ENCODE measurements at places on chromosomes 13 and 19. TPM values are rescaled to one million over a fixed set of nuclear protein-coding genes. Genes with fewer than 3 reads are reported as not detected.
A peak's percentile ranks its signal among the peaks of the same experiment; 100 is the strongest.

- H3K27me3 ChIP-seq, result no peaks in the 10 kb centered on the region
- DNase-seq, result no peak
- H3K36me3 ChIP-seq, result no peaks in the 10 kb centered on the region
- H3K27ac ChIP-seq, result no peak overlapping the region
These were observed 53.5 kb upstream of the TNFRSF19 start for GRCh38 chr13:23516702-23517101.

DNA sequence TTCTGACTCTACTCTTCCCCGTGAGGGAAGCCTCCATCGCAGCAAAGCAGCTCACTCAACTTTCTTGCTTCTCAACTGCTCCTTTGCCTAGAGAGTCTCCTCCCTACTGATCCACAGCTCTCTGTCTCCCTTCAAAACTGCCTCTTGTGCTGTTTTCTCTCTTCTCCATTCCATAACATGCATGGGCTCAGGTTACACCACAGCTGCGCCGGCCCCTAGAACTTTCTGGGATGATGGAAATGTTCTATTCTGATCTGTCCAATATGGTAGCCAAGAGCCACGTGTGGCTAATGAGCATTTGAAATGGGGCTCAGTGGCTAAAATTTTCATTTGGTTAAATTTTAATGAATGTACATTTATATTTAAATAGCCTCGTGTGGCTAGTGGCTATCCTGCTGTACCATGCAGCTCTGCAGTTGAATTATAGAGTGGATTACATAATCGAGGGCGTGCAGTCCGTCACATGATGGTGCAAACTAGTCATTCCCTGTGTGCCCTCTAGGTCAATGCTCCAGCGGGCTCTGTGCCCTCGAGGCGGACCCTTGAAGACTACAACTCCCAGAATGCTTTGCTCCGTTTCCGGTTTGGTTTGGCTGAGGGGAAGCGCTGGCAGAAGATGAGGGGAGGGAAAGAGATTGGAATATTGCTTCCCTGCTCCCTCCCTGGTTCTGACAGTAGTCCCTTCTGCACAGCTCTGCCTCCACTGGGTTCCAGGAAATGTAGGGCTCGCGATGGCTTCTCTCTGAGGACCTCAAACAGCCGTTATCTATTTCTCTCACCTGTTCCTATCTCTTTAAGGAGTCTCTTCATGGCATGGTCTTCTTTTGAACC, 109.8 kb downstream of the CACNA1A start:
- no peak overlapping the region for H3K27ac ChIP-seq
- no peaks in the 10 kb centered on the region for H3K36me3 ChIP-seq
- peak; percentile 30 for DNase-seq
- no peaks in the 10 kb centered on the region for H3K4me1 ChIP-seq
- H3K27me3 ChIP-seq, result peaks cover 28% of the 10 kb centered on the region

DNA sequence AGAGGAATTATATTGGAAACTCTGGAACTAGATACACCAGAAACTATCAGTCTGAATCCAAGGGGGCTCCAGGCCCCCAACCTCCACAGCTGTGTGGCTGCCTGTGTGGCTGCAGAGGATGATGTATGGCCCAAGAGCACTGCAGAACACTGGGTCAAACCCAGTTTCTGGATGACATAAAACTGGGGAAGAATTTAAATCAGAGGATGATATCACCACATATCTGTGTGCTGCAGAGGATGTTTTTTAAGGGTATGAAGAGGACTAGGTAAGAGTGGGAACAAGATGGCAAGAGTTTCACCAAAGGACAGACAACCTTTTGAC, 226.4 kb downstream of the SUCLA2 start:
- H3K27ac ChIP-seq, result no peak overlapping the region
- H3K4me1 ChIP-seq, result no peaks in the 10 kb centered on the region
- no peaks in the 10 kb centered on the region for H3K36me3 ChIP-seq

GRCh38 chr13:112001571-112001970, 65.4 kb upstream of the SOX1 start:
- no peak overlapping the region for H3K4me3 ChIP-seq
- H3K4me1 ChIP-seq, result no peaks in the 10 kb centered on the region
- no peak overlapping the region for H3K27ac ChIP-seq

DNA sequence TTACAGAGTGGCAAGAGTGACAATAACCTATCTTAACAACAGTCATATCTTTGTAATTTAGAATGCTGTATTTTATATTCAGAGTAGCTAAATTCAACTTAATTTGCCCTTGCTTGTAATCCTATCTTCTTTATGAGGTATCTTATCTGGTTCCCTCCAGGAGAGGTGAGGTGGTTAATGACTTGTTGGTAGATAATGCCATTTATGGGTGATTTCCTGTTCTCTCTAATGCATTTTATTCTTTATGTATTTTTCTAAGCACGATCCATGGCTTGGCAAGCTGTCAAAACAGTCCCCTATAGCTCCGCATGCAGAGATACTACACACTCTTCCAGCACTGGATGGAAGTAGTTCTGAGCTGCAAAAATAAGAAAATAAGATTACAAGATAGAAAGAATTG, 267.9 kb downstream of the LMO7 start:
- DNase-seq, result no peak
- no peaks in the 10 kb centered on the region for H3K27me3 ChIP-seq
- no peak overlapping the region for H3K4me3 ChIP-seq
- no peaks in the 10 kb centered on the region for H3K36me3 ChIP-seq
- H3K4me1 ChIP-seq, result no peaks in the 10 kb centered on the region

- H3K27me3 ChIP-seq, result no peaks in the 10 kb centered on the region
- H3K4me1 ChIP-seq, result no peaks in the 10 kb centered on the region
- H3K27ac ChIP-seq, result no peak overlapping the region
- DNase-seq, result no peak
- no peak overlapping the region for H3K4me3 ChIP-seq
These were observed 32.0 kb upstream of the ASF1B start for GRCh38 chr19:14168259-14168972.

INTS6 gene
- 30.2 TPM for total RNA-seq

DNA sequence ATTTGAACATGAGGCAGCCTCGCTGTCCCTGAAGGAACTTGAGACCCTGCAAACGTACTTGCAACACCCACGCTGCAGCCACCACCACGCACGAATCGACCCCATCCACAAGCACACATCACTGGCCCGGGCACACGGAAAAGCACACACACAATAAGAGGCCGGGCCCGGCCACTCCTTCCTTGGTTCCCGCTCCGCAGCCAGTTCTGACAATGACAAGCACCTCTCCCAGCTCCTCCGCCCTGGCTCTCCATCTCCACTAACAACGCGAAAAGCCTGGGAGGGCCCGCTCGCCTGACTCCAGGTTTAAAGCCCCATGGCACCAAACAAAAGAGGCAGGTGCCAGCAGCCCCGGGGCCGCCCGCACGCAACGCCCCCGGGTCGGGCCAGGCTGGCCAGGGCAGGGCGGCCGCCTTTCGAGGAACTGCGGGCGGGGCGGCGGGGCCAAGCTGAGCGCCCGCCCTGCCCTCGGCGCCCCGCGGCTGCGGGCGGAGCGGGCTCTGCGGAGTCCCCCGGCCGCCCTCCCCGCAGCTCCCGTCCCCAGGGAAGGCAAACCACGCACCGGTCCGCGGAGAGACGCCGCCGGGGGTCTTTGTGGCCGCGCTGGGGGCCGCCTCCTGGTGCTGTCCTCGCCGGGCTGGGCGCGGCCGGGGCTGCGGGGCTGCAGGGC, 495 bp downstream of the DCLK1 start:
- DNase-seq, result peak; percentile 32
- H3K36me3 ChIP-seq, result no peaks in the 10 kb centered on the region
- H3K27me3 ChIP-seq, result no peaks in the 10 kb centered on the region
- peak overlapping the region; percentile 63 for H3K27ac ChIP-seq
- no peaks in the 10 kb centered on the region for H3K4me1 ChIP-seq

- no peaks in the 10 kb centered on the region for H3K36me3 ChIP-seq
- no peak for DNase-seq
These were observed 100.0 kb downstream of the KLF5 start for GRCh38 chr13:73158851-73159250.

WDR88 gene
- not detected for total RNA-seq

ZNF761 gene
- 5.0 TPM for total RNA-seq

- DNase-seq, result peak; percentile 81
- H3K4me1 ChIP-seq, result no peaks in the 10 kb centered on the region
- H3K36me3 ChIP-seq, result no peaks in the 10 kb centered on the region
- H3K4me3 ChIP-seq, result no peak overlapping the region
- H3K27ac ChIP-seq, result peak overlapping the region; percentile 6
These were observed 1.0 kb upstream of the TYROBP start for GRCh38 chr19:35908973-35909683.

DNA sequence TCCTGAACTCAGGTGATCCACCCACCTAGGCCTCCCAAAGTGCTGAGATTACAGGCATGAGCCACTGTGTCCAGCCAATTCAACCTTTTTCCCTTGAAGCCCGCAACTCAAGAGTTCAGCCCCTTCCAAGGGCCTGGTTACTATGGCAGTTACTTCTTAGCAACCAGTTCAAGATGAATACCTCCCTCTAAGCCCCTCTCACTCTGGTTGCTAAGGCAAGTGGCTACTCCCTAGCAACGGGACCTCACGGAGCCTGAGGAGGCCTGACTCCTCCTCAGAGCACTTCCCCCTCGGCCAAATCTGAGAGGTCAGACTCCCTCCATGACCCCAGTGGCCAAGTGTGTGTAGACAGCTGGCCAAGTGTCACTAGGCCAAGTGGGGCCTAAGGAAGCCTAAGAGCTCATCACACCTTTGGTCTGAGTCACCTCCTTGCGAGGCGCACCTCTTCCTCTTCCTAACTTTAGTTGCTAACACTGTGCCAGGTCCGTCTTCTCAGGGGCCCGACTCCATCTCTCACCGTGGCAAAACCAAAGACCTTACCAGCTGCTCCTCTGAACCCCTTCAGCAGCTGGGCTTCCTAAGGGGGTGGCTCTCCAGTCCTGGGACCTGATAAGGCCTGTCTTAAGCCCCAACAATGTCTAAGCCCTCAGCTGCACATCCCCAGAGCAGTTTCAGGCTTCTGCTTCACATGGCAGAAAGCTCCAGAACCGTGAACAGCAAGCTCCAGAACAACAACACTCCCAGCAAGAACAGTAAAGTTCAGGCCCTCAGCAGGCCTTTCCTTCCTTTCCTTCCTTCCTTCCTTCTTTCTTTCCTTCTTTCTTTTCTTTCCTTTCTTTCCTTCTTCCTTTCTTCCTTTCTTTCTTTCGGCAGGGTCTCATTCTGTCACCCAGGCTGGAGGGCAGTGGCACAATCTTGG, 9.6 kb downstream of the CD37 start:
- no peak for DNase-seq
- H3K4me3 ChIP-seq, result no peak overlapping the region
- peaks cover 88% of the 10 kb centered on the region for H3K36me3 ChIP-seq
- H3K27me3 ChIP-seq, result no peaks in the 10 kb centered on the region
- H3K4me1 ChIP-seq, result peaks cover 5% of the 10 kb centered on the region

DNA sequence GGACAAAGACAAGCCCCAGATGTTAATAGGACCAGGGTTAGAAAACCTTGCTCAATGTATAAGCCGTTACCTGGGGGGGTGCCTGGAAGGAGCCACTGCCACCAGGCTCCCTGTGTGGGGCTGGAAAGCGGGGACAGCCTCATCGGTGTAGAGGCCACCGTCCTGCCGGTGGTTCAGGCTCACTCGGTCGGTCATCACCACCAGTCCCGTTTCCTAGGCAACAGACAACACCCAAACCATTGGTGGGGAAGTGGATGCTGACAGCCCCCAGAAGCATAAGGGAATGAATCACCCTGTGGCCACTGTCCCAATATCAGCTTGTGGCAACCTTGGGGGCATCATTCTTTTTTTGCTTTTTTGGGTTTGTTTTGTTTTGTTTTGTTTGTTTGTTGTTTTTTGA, 55.8 kb downstream of the CPAMD8 start:
- H3K27ac ChIP-seq, result no peak overlapping the region
- DNase-seq, result no peak
- peaks cover 10% of the 10 kb centered on the region for H3K36me3 ChIP-seq
- H3K4me1 ChIP-seq, result no peaks in the 10 kb centered on the region

DNA sequence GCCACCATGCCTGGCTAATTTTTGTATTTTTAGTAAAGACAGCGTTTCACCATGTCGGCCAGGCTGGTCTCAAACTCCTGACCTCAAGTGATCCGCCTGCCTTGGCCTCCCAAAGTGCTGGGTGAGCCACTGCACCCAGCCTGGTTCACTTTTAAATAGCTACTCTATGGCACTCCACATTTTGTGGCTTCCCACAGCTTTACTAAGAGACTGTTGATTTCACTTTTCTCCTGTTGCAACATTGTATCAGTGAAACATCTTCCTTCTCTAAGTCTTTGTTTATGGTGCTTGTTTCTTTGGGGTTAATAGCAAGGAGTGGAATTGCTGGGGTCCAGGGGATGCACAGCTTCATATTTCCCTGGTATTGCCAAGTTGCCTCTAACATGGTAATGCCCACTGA, 12.3 kb downstream of the TMEM38A start:
- no peak overlapping the region for H3K4me3 ChIP-seq
- H3K27ac ChIP-seq, result no peak overlapping the region
- no peak for DNase-seq
- H3K36me3 ChIP-seq, result no peaks in the 10 kb centered on the region
- peaks cover 5% of the 10 kb centered on the region for H3K4me1 ChIP-seq

- DNase-seq, result no peak
- H3K4me3 ChIP-seq, result no peak overlapping the region
- H3K4me1 ChIP-seq, result no peaks in the 10 kb centered on the region
- H3K27ac ChIP-seq, result no peak overlapping the region
- no peaks in the 10 kb centered on the region for H3K36me3 ChIP-seq
These were observed 343.0 kb downstream of the PCDH9 start for GRCh38 chr13:66887088-66887487.

TSKS gene
- total RNA-seq, result 0.77 TPM

Measured in heart left ventricle (tissue), 16 donors.